Left kidney (tissue), 8 donors: ENCODE measurements at places on chromosomes 2 and 18. TPM values are rescaled to one million over a fixed set of nuclear protein-coding genes. Genes with fewer than 3 reads are reported as not detected.

The DYSF gene
- polyA plus RNA-seq = 15.4 TPM

The PDCD1 gene
- polyA plus RNA-seq = 0.13 TPM

The SYT4 gene
- polyA plus RNA-seq = 0.38 TPM

The ZEB2 gene
- 120 TPM for polyA plus RNA-seq

The C2orf92 gene
- polyA plus RNA-seq = 25.4 TPM

The C2orf15 gene
- polyA plus RNA-seq = 12.8 TPM

The CYP26B1 gene
- 13.8 TPM for polyA plus RNA-seq
